ENCODE measurements at places on chromosomes 4 and X.

DNA sequence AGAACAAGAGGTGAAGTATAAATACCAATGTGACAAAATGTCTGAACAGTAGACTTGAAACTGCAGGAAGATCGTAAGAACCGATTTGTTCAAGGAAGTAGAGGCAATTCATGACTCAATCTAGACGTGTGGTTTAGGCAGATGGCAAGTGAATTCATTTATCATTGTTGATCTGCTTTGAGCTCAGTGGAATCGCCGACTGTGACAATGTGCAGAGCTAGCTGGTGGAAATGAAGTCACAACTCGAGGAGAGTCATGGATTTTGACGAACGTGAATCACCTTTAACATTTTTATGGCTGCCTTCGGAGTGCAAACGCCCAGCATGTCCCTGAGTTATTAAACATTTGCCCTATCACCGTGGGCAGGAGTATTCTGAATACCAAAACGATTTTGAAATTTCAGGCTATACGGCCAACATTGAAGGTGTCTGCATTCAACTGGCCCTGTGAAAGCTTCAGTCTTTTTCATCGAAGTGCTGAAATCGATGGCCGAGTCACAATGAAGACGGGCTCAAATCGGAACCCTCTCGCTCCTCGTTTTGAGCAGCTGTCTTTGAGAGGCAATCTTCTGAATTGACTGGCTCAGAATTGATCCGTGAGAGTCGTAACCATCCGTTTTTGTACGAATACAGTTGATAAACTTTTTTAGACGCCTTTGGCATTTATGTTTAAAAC, 689 bp upstream of the OGT start:
- DNase-seq = no peak

DNA sequence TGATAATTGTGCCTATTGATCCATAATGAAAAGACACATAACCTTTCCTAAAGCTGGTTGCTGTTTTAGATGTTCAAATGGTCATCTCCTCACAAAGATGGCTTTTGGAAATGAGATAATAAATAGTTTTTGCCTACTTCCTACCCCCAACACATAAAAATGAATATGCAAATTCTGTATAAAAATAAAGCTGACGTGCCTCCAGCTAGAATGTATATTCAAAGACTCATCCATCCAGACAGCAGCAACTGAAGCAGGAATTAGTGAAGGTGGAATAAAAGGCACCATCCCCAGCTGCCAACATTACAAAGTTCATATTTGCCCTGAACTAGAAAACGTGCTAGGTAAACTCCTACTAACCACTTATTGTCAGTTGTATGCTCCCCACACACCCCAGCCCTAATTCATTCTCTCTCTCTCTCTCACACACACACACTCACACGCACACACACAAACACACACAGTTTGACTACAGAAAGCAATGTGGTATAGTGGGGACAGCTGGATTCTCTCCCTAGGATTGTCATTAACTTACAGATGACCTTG, 53.6 kb downstream of the PCDH19 start:
- no peak for DNase-seq

- DNase-seq = peak; percentile 82
Observed at GRCh38 chr4:10101671-10102473, 14.7 kb downstream of the WDR1 start.

DNA sequence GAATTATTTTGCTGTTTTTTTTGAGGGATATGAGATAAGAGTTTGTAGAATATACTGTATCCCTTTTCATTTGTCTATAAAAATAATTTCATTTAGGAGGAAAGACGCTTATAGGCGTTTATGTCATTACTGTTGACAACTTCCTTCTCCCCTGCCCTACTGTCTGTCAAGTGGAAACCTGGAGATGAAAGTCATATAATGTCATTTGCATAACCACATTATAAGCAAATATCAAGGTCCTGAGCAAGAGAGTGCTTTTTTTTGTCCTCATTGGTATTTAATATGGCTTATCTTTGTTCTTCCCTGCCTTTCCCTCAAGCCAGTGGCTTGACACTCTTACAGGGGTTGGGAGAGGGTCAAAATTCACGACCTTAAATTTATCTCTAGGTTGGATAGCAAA, 55.8 kb downstream of the LRP2BP start:
- no peak for DNase-seq

DNA sequence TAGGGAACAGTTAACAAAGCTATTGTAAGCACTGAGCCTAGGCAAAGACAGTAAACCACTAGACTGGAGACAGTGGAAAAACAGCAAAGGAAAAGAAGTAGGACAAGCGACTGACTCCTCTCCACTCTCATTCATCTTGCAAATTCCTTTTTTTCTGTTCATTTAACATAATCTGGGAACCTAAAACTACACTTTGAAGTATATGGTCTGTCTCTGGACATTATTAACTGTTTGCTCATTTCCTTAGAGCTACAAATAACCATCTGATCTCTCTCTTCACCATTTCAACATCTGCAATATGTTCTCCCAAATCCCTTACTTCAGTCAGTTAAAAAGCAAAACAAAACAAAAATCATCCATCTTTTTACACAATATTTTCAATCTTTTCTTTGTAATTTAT, 642 bp downstream of the HMGN5 start:
- no peak for DNase-seq

GRCh38 chr4:153034681-153035080, 98.6 kb downstream of the FHDC1 start:
- DNase-seq = no peak

- no peak for DNase-seq
Observed at GRCh38 chr4:3112201-3112600, 37.7 kb downstream of the HTT start.

GRCh38 chr4:110970642-110971041, 347.8 kb upstream of the PITX2 start:
- DNase-seq = peak; percentile 76

- DNase-seq = no peak
Observed at GRCh38 chrX:55127692-55128091, 38.9 kb downstream of the PAGE2 start.

DNA sequence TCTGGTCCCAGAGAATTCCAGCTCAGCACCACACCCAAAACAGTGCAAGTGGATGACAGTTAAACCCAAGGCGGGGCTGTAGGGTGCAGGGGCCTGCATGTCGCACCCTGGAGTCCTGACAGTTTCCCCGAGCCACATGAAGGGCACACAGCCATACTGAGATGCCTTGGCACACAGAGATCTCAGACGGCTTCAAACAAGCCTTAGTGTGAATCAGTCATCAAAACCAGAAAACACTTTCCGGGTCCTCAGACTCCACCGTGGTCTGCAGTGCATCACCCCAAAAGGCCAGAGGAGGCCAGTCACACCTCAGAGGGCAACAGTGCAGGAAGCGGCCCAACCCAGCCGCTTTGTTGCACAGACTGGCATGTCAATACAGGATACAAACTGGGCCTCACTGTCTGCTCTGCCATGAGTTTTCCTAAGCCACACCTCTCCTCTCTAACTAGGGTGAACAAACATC, 64.6 kb upstream of the ENPP6 start:
- no peak for DNase-seq

GRCh38 chr4:173160871-173161270, 7.7 kb upstream of the GALNT7 start:
- no peak for DNase-seq

GRCh38 chrX:126550816-126551215, 1.8 kb downstream of the DCAF12L1 start:
- DNase-seq = no peak

DNA sequence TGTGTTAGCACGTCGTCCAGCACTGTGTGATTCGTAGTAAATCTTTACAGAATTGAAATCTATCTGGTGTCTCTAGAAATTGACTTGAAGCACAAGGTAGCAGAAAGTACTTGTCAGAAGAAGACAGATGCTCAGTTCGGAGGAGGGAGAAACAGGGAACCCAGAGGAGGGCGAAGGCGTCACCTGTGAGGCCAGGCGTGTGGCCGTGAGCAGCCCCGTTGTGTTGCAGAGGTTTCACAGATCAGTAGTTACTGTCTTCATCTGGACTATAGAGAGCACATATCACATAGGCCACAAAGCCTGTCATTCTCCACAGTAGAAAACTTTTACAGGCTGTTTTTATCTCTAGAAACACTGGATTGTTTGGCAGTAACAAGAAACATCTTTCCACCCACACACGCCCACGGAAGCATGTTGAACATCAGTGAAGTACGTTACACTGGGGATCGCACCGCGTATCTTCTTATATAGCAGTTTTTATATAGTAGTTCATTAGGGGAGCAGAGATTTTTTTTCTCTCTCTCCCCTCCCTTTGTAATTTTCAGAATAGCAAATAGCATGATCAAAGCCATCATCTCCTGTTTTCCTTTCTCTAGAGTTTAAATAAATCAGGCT, 48.1 kb upstream of the TLR3 start:
- DNase-seq = no peak

- no peak for DNase-seq
Observed at GRCh38 chr4:39353478-39354253, 12.5 kb downstream of the RFC1 start.

DNA sequence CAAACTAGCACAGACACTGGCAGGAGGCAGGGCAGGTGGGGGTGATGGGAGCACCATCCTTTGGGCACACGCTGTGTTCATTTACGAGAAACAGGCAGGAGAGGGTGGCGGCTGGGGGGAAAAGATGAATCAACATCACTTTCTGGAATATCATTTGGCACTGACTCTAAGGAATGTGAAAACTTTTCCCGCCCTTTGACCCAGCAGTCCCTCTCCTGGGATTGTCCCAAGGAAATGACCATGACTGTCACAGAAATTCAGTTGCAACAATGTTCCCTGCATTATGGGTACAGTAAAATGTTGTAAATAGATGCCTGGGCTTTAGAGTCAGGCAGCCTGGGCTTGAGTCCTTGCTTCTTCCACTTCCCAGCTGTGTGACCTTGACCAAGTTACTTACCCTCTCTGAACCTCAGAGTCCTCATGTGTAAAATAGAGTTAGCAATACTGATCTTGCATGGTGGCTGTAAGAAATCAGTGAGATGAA, 58.6 kb downstream of the ABLIM2 start:
- no peak for DNase-seq

GRCh38 chr4:165464813-165465381, 86.1 kb downstream of the CPE start:
- DNase-seq = no peak

- DNase-seq = no peak
Observed at GRCh38 chr4:105527081-105527480, 25.3 kb upstream of the ARHGEF38 start.

GRCh38 chr4:169142391-169142790, 128.4 kb downstream of the SH3RF1 start:
- no peak for DNase-seq

GRCh38 chr4:176435901-176436292, 116.1 kb downstream of the SPCS3 start:
- DNase-seq = no peak

DNA sequence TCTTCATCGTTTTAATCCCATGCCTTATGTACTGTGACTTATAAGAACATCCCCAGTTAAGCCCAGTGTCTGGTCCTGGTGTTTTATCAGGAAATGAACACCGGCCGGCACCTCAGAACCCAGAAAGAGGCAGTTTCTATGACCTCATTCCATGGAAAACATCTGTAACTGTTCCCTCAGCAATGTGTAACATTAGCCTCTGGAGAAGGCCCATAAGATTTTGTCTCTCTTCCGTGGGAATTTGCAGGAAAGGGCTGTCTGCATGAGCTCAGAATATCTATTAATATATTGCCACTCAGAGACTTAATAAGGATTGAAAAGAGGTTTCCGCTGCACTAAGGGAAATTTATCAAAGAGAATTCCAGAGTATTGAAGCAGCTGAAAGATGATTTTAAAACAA, 3.1 kb upstream of the TCEANC start:
- no peak for DNase-seq

DNA sequence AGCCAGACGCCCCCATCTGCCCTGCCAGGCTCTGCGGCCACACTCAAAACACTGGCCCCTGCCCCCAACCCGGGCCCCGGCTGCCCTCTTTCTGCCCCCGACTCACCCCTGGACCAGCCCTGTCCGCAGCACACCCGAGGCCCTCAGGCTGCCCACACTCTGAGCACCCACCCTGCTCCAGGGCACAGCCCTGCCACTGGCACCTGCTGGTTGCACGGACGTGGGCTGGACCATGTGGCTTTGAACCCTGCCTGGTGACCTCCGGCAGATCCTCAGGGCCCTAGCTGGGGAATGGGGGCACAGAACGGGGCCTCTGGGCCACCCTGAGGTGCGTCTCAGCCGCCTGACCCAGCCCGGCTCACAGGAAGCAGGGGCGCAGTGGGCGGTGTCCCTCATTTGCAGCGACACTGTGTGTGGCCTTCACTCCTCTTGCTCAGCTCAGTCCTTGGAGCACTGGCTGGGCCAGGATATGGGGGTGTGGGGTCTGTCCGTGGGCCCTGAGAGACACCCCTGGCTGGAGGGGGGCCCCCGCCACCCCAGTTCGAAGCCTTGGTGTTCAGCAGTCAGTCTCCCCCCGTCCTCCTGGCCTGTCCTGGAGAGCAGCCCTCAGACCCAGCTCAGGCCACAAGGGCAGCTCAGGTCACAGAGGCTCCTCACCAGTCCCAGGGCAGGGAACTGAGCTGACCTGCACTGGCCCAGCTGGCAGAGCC, 73.2 kb downstream of the FAM53A start:
- DNase-seq = peak; percentile 66

- no peak for DNase-seq
Observed at GRCh38 chr4:181770971-181771370, 472.2 kb upstream of the TENM3 start.

- no peak for DNase-seq
Observed at GRCh38 chr4:4249866-4250265, 1.8 kb upstream of the TMEM128 start.

- no peak for DNase-seq
Observed at GRCh38 chr4:87846226-87846625, 13.5 kb downstream of the MEPE start.

DNA sequence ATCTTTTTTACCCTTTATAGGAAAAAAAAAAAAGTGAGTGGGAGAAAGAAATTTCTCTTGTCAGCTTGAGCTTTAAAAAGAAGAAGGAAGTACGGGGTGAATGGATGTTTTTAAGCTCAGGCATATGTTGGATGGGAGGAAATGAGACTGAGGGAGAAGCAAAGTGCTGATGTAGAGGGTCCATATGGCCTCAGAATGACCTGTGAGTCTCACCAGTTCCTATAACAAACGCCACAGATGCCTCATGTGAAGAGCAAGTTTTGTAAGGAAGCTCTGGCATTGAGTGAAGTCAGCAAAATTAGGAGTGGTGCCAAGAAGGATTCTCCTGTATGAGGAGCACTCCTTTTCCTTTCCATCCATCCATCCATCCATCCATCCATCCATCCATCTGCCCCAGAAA, 214.6 kb downstream of the PTTG2 start:
- no peak for DNase-seq

- no peak for DNase-seq
Observed at GRCh38 chrX:16750136-16750535, 30.7 kb downstream of the SYAP1 start.
